ENCODE measurements at places on chromosomes 13 and 19. TPM values are rescaled to one million over a fixed set of nuclear protein-coding genes. Genes with fewer than 3 reads are reported as not detected.

GRCh38 chr19:12947702-12948611 is 2.3 kb downstream of the RAD23A start:
- peaks cover 17% of the 10 kb centered on the region for H3K4me1 ChIP-seq
- no peaks in the 10 kb centered on the region for H3K27me3 ChIP-seq
- DNase-seq = no peak
- no peak overlapping the region for H3K4me3 ChIP-seq
- H3K36me3 ChIP-seq = peaks cover 76% of the 10 kb centered on the region
- no peak overlapping the region for H3K27ac ChIP-seq

LRRC25 gene
- 10.2 TPM for total RNA-seq

- no peak overlapping the region for H3K27ac ChIP-seq
- no peaks in the 10 kb centered on the region for H3K36me3 ChIP-seq
- H3K4me1 ChIP-seq = no peaks in the 10 kb centered on the region
- no peak for DNase-seq
Observed at GRCh38 chr19:14761607-14762006, 16.8 kb downstream of the ADGRE2 start.

- H3K36me3 ChIP-seq = no peaks in the 10 kb centered on the region
- H3K4me1 ChIP-seq = peaks cover 7% of the 10 kb centered on the region
- H3K4me3 ChIP-seq = no peak overlapping the region
Observed at GRCh38 chr19:11151181-11151580, 4.4 kb downstream of the SPC24 start.

DNA sequence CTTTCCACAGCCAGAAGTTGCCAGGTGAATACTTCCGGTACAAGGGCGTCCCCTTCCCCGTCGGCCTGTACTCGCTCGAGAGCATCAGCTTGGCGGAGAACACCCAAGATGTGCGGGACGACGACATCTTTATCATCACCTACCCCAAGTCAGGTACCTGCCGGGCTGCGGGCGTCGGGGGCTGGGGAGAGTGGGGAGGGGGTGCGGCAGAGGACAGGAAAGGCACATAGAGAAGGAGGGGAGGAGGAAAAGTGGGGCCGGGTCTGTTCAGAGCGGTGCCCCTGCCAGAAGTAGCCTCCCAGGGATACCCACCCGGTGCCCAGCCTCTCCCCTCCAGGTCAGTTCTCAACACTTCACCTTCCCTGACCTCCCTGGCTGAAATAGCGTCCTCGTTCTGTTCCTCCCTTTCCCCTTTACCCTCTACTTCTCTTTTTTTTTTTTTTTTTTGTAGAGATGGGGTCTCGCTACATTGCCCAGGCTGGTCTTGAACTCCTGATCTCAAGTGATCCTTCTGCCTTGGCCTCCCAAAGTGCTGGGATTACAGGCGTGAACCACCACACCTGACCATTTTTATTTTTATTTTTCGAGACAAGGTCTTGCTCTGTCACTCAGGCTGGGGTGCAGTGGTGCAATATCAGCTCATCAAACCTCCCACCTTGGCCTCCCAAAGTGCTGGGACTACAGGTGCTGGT is 24.1 kb downstream of the SULT2B1 start:
- no peak overlapping the region for H3K27ac ChIP-seq
- H3K36me3 ChIP-seq = no peaks in the 10 kb centered on the region
- no peaks in the 10 kb centered on the region for H3K4me1 ChIP-seq
- peaks cover 4% of the 10 kb centered on the region for H3K27me3 ChIP-seq

GRCh38 chr19:54470991-54471782 is 1.9 kb downstream of the CDC42EP5 start:
- H3K4me3 ChIP-seq = peak overlapping the region; percentile 28
- H3K36me3 ChIP-seq = no peaks in the 10 kb centered on the region
- peak; percentile 37 for DNase-seq
- H3K27me3 ChIP-seq = peaks cover 6% of the 10 kb centered on the region
- peak overlapping the region; percentile 55 for H3K27ac ChIP-seq

NECTIN2 gene
- 63.2 TPM for total RNA-seq

GRCh38 chr19:41296433-41296871 is 13.5 kb upstream of the CCDC97 start:
- no peak for DNase-seq
- no peak overlapping the region for H3K4me3 ChIP-seq
- no peaks in the 10 kb centered on the region for H3K27me3 ChIP-seq
- peaks cover 45% of the 10 kb centered on the region for H3K36me3 ChIP-seq
- peaks cover 39% of the 10 kb centered on the region for H3K4me1 ChIP-seq

DNA sequence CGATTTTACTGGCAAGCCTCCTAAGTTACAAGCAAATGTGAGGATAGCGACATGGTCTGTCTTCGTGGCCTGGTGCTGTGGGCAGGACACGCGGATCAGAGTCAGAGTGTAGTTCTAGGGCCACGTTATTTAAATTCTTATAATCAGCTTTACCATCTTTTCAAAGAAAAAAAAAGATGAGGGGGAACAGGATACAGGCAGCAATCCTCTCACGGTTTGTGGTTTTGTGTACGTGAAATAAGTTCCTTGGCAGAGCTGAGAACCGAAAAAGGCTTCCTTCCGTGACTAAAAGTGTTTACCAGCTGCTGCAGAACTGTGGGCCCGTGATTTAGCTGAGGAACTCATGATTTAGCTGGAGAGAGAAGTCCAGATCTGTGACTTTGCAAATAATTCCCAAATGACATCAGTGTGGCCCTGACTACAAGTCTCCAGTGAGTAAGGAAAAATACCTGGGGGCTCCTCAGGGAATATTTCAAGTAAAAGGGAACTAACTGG is 27.2 kb downstream of the RCBTB2 start:
- no peaks in the 10 kb centered on the region for H3K36me3 ChIP-seq
- no peak overlapping the region for H3K4me3 ChIP-seq
- H3K27ac ChIP-seq = peak overlapping the region; percentile 43
- H3K4me1 ChIP-seq = peaks cover 14% of the 10 kb centered on the region

- peaks cover 6% of the 10 kb centered on the region for H3K4me1 ChIP-seq
- no peak for DNase-seq
- no peak overlapping the region for H3K4me3 ChIP-seq
- no peak overlapping the region for H3K27ac ChIP-seq
- H3K27me3 ChIP-seq = no peaks in the 10 kb centered on the region
- H3K36me3 ChIP-seq = no peaks in the 10 kb centered on the region
Observed at GRCh38 chr13:94303644-94304174, 175.8 kb downstream of the DCT start.

SHANK1 gene
- not detected for total RNA-seq

HNRNPUL1 gene
- 163 TPM for total RNA-seq

DNA sequence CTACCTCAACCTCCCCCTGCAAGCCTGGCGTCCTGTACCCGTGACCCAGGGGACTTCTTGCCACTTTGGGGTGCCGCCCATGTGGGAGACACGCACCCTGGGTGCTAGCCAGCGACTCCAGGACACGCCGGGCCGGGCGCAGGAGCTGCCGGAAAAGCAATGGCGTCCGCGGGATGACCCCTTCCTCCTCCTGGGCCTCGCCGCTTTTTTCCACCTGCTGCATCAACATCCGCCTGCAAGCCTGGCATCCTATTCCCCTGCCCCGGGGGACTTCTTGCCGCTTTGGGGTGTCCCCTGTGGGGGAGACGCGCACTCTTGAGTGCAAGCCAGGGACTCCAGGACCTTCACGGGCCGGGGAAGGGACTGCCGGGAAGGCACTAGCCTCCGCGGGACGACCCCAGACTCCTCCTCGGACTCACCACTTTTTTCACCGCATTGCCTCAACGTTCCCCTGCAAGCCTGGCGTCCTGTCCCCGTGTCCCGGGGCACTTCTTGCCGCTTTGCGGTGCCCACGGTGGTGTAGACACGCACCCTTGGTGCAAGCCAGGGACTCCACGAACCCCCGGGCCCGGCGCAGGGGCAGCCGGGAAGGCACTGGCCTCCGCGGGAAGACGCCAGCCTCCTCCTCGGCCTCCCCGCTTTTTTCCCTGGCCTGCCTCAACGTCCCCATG is 237.8 kb downstream of the TUBA3C start:
- no peaks in the 10 kb centered on the region for H3K27me3 ChIP-seq
- no peak overlapping the region for H3K27ac ChIP-seq
- H3K4me3 ChIP-seq = no peak overlapping the region
- H3K36me3 ChIP-seq = no peaks in the 10 kb centered on the region

IGFL3 gene
- total RNA-seq = not detected

GRCh38 chr19:42068756-42069571 is 1.0 kb downstream of the GRIK5 start:
- DNase-seq = no peak
- H3K4me3 ChIP-seq = peak overlapping the region; percentile 27
- H3K36me3 ChIP-seq = no peaks in the 10 kb centered on the region

DNA sequence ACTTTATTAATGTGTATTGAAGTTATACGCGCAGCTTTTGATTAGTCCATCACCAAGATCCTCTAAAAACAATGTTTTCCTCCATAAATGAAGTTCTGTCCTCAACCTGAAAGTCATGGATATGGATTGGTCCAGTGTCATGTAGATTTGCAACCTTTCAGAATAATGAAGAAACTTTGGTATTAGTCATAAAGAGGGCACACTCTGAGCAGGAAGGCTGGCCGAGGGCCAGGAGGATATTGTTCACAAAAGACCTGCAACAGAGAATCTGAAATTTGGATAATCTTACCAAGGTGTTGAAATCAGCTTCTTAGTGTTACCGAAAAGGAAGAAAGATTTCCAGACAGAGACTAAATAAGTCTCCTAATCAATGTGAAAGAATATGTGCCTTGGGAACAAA is 20.7 kb downstream of the CLDN10 start:
- no peak for DNase-seq
- no peaks in the 10 kb centered on the region for H3K36me3 ChIP-seq
- no peak overlapping the region for H3K27ac ChIP-seq
- H3K4me3 ChIP-seq = no peak overlapping the region
- H3K27me3 ChIP-seq = no peaks in the 10 kb centered on the region
- no peaks in the 10 kb centered on the region for H3K4me1 ChIP-seq

DNA sequence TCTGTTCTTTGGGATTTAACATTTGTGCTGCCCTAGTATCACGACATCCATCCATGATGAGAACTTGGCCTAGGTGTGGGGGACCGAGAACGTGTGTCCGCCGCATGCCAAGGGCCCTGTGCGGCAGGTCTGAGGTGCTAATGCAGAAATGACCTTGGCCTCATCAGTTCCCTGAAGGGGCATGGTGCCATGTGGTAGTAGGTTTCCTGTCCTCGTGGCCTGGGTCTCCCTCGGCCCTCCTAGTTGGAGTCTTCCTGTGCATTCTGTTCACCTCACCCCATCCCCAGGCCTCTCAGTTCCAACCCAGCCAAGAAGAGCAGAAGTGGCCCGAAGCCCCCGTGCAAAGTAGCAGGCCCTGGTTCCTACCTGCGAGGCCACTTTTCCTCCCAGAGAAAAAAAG is 59.8 kb downstream of the GGACT start:
- no peak for DNase-seq
- H3K4me3 ChIP-seq = no peak overlapping the region
- H3K4me1 ChIP-seq = no peaks in the 10 kb centered on the region

DNA sequence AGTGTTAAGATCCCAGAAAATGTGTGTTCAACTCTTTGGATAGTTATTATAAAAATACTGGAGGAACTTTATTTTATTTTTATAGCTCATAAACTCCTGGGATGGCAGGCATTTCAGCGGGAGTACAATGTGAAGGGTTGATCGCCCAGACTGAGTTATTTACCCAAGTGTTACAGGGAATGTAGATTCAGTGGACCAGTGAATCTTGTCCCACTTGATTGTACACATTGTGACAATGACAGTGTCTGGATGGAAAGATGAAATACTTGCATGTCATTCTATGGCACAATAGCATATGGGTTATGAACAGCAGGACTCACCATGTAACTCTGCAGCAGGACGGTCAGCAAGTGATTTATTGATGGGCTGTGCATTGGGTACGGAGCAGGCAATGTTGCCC is 20.3 kb downstream of the OLFM4 start:
- no peaks in the 10 kb centered on the region for H3K27me3 ChIP-seq
- H3K36me3 ChIP-seq = no peaks in the 10 kb centered on the region
- peaks cover 4% of the 10 kb centered on the region for H3K4me1 ChIP-seq

HPN gene
- total RNA-seq = 1.8 TPM

- H3K4me3 ChIP-seq = no peak overlapping the region
- no peak for DNase-seq
- H3K27me3 ChIP-seq = no peaks in the 10 kb centered on the region
- no peak overlapping the region for H3K27ac ChIP-seq
- H3K4me1 ChIP-seq = no peaks in the 10 kb centered on the region
Observed at GRCh38 chr13:43373400-43373799, 350.0 kb downstream of the DNAJC15 start.

DNA sequence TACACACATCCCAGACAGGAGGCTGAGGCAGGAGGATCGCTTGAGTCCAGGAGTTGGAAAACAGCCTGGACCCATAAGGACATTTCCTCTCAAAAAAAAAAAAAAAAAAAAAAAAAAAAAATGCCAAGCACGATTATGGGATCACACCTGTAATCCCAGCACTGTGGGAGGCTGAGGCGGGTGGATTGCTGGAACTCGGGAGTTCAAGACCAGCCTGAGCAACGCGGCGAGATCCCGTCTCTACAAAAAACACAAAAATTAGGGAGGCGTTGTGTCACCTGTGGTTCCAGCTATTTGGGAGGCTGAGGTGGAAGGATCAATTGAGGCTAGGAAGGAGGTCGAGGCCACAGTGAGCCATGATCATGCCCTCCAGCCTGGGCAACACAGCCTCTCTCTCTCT is 973 bp upstream of the OCEL1 start:
- H3K4me3 ChIP-seq = no peak overlapping the region
- no peak overlapping the region for H3K27ac ChIP-seq
- H3K4me1 ChIP-seq = no peaks in the 10 kb centered on the region
- no peaks in the 10 kb centered on the region for H3K27me3 ChIP-seq
- no peak for DNase-seq

GRCh38 chr19:54189145-54189734 is at the start of gene MBOAT7:
Gene MBOAT7, minus strand, starts transcription at chr19:54189580. Its CDS starts 1,072 bp downstream, at chr19:54188508.
- peak within 1 kb of the TSS; percentile 94 for H3K27ac ChIP-seq
- H3K4me3 ChIP-seq = peak within 1 kb of the TSS; percentile 68
- H3K4me1 ChIP-seq = peaks cover 23% of the 10 kb centered on the region
- H3K36me3 ChIP-seq = no peaks in the 10 kb centered on the region

- no peaks in the 10 kb centered on the region for H3K36me3 ChIP-seq
- H3K4me3 ChIP-seq = no peak overlapping the region
- no peaks in the 10 kb centered on the region for H3K4me1 ChIP-seq
- no peak for DNase-seq
- no peak overlapping the region for H3K27ac ChIP-seq
- no peaks in the 10 kb centered on the region for H3K27me3 ChIP-seq
Observed at GRCh38 chr13:62302341-62302740, 886.7 kb upstream of the PCDH20 start.

- H3K27ac ChIP-seq = no peak overlapping the region
- H3K27me3 ChIP-seq = no peaks in the 10 kb centered on the region
- DNase-seq = no peak
Observed at GRCh38 chr13:46373623-46374022, 13.4 kb downstream of the RUBCNL start.

CEACAM7 gene
- total RNA-seq = not detected

LRRC8E gene
- total RNA-seq = not detected

Measured in tibial nerve (tissue), 4 donors.